Esophagus squamous epithelium (tissue), 5 donors: ENCODE measurements at places on chromosomes 7 and 10.

- H3K27ac ChIP-seq: no peak overlapping the region
- no peak overlapping the region for H3K4me3 ChIP-seq
- no peak for DNase-seq
- H3K27me3 ChIP-seq: no peaks in the 10 kb centered on the region
Observed at GRCh38 chr10:104127411-104127810, 5.4 kb downstream of the SFR1 start.

DNA sequence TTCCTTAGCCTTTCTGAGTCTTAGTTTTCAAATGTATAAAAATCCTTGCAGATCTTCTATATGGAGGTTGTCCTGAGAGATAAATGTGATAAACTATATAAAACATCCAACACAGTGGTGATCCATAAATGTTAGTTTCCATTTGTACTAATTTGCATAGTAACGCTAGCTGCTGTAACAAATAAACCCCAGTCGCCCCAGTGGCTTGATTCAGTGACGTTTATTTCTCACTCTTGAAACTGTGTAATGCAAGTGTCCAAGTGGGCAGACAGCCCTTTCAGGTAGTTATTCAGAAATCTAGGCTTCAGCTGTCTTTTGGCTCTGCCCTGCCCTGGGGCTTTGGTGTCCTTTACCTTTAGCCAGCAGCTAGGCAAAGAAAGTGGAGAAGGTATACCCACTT lies 106.3 kb downstream of the VTI1A start:
- H3K4me1 ChIP-seq: no peaks in the 10 kb centered on the region
- DNase-seq: no peak
- H3K4me3 ChIP-seq: no peak overlapping the region
- H3K27me3 ChIP-seq: no peaks in the 10 kb centered on the region
- H3K27ac ChIP-seq: no peak overlapping the region
- no peaks in the 10 kb centered on the region for H3K36me3 ChIP-seq

GRCh38 chr10:95034401-95034800 lies 34.9 kb downstream of the CYP2C8 start:
- DNase-seq: no peak
- no peaks in the 10 kb centered on the region for H3K4me1 ChIP-seq
- no peaks in the 10 kb centered on the region for H3K36me3 ChIP-seq
- H3K27me3 ChIP-seq: no peaks in the 10 kb centered on the region
- H3K27ac ChIP-seq: no peak overlapping the region

DNA sequence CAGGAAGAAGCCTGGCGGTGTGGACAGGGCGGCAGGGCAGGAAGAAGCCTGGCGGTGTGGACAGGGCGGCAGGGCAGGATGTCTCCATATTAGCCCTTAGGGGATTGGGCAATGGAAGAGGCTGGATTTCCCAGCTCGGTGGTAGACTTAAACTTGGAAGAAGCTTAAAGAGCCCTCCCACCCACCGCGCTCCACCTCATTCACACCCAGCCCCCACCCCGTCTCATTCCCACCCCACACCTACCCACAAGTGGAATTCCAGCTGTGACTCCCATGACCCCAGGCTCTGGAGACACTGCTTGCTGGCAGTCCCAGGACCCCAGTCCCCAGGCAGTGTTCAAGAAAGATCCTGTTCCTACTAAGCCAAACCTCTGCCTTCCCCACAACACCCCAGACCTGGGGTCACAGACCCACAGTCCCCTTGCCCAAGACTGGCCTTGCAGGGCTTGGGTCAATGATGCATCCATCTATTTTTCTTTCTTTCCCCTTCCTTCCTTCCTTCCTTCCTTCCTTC lies 34.0 kb downstream of the SPDYE6 start:
- H3K4me3 ChIP-seq: no peak overlapping the region
- no peak for DNase-seq
- H3K4me1 ChIP-seq: peaks cover 7% of the 10 kb centered on the region
- no peaks in the 10 kb centered on the region for H3K27me3 ChIP-seq
- no peak overlapping the region for H3K27ac ChIP-seq

- H3K4me1 ChIP-seq: no peaks in the 10 kb centered on the region
- no peak for DNase-seq
- H3K27ac ChIP-seq: no peak overlapping the region
- H3K27me3 ChIP-seq: no peaks in the 10 kb centered on the region
- peaks cover 7% of the 10 kb centered on the region for H3K36me3 ChIP-seq
- H3K4me3 ChIP-seq: no peak overlapping the region
Observed at GRCh38 chr10:112712536-112712935, 237.5 kb upstream of the TCF7L2 start.

DNA sequence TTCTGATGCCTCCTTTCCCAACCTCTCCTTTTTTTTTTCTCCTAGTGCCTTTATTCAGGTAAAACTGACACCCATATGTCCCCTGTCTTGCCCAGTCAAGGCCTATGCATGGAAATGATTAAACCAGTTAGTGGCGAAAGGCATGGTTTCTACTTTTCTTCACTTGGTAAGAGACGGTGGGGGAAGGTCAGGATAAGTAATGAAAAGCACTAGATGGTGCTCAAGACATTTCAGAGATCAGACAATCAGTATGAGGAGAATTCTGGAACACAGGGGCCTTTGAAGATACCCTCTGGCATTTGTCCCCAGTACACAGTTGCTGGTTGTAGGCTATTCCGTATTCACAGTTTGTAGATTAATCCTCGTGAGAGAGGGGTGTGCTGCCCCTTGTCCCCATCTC lies 121.2 kb downstream of the RTKN2 start:
- H3K36me3 ChIP-seq: no peaks in the 10 kb centered on the region
- H3K4me1 ChIP-seq: no peaks in the 10 kb centered on the region
- no peak overlapping the region for H3K27ac ChIP-seq
- DNase-seq: no peak
- no peaks in the 10 kb centered on the region for H3K27me3 ChIP-seq
- no peak overlapping the region for H3K4me3 ChIP-seq

GRCh38 chr10:121797490-121797889 lies 130.3 kb downstream of the ATE1 start:
- no peak for DNase-seq
- H3K36me3 ChIP-seq: peaks cover 12% of the 10 kb centered on the region
- H3K4me1 ChIP-seq: no peaks in the 10 kb centered on the region
- no peak overlapping the region for H3K4me3 ChIP-seq

GRCh38 chr10:88131511-88132139 lies 268.2 kb downstream of the PTEN start:
- H3K4me1 ChIP-seq: peaks cover 25% of the 10 kb centered on the region
- H3K36me3 ChIP-seq: no peaks in the 10 kb centered on the region
- H3K27me3 ChIP-seq: no peaks in the 10 kb centered on the region
- peak overlapping the region; percentile 48 for H3K27ac ChIP-seq
- no peak overlapping the region for H3K4me3 ChIP-seq
- no peak for DNase-seq

DNA sequence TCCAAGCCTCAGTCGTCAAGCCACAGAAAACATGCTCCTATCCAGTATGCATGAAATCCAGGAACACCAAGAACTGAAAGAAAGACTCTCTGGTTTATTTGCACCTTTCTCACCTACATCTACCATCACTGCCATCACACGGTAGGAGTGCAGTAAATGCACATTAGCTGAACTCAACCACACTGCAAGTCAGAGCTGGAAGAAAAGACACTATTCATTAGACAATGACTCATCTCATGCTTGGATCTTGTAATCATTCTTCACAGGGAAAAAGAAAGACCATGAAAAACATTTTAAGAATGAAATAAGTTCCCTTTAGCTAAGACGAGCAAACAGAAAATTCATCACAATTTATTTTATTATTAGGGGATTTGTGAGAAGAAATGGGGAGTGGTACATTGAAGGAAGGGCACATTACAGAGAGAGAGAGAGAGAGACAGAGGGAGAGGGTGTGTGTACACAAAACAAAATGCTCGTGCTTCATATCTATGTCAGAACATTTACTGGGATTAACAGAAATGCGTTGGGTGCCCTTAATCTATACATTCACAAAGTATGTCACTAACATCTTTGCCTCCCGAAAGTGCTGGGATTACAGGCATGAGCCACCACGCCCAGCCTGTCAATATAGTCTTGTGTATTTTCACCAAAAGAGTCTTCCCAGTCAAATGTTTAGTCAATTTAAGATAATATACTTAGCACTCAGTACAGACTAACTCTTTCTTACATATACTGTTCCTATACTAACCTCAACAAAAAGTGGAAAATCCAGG lies 324.9 kb downstream of the PARD3 start:
- H3K4me1 ChIP-seq: peaks cover 34% of the 10 kb centered on the region
- H3K27ac ChIP-seq: peak overlapping the region; percentile 65
- no peaks in the 10 kb centered on the region for H3K27me3 ChIP-seq

- no peak overlapping the region for H3K4me3 ChIP-seq
- DNase-seq: no peak
- H3K27ac ChIP-seq: no peak overlapping the region
- no peaks in the 10 kb centered on the region for H3K4me1 ChIP-seq
- no peaks in the 10 kb centered on the region for H3K27me3 ChIP-seq
- H3K36me3 ChIP-seq: peaks cover 57% of the 10 kb centered on the region
Observed at GRCh38 chr7:142873281-142873784, 12.2 kb downstream of the TRPV6 start.

DNA sequence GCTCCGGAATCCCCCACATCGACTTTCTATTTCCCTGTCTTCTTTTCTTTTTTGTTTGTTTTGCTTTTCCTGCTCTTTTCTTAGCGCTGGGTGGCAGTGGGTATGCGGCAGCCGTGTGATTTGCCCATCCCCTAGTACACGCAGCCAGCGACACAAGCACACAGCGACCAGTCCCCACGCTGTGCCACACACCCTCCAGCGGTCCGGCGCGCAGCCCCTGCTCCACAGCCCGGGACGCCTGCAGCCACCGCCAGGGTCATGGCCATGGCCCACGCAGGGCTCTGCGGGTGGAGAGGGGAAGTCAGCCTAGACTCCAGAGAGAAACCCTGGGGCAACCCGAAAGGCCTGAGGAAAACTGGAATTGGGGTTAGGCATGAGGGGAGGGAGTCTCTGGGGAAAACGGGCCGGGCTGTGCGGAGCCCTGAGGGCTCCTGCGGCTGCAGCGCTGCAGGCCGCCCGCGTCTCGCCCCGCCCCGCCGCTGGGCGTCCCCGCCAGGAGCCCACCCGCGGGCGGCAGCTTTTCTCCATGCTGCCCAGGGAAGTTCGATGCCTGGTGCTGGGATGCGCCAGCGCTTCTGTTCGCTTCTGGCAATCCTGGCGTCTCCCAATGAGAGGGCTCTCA lies 2.5 kb downstream of the CHRM2 start:
- H3K4me1 ChIP-seq: peaks cover 15% of the 10 kb centered on the region
- no peak for DNase-seq
- no peak overlapping the region for H3K27ac ChIP-seq
- peaks cover 65% of the 10 kb centered on the region for H3K27me3 ChIP-seq
- H3K36me3 ChIP-seq: no peaks in the 10 kb centered on the region
- H3K4me3 ChIP-seq: peak overlapping the region; percentile 32

DNA sequence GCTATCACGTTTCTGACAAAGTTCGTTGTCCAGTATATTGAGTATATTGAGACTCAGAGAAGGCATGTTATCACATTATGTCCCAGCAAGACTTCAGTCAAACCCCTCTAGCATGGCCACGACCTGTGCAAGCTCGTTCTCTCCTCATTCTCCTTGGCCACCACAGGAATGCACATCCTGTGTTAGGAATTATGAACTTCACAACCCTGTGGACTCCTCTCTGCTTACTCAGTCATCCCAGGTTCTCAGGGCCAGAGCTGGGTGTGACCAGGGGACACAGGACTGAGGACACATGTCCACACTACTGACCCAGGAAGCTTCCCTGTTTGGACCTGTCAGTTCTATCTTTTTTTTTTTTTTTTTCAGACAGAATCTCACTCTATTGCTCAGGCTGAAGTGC lies 4.4 kb downstream of the SH2D4B start:
- DNase-seq: no peak
- peaks cover 16% of the 10 kb centered on the region for H3K4me1 ChIP-seq
- H3K36me3 ChIP-seq: no peaks in the 10 kb centered on the region
- no peaks in the 10 kb centered on the region for H3K27me3 ChIP-seq
- no peak overlapping the region for H3K4me3 ChIP-seq
